Fibroblast of pulmonary artery (primary cell): ENCODE measurements at places on chromosomes 1 and 21.

DNA sequence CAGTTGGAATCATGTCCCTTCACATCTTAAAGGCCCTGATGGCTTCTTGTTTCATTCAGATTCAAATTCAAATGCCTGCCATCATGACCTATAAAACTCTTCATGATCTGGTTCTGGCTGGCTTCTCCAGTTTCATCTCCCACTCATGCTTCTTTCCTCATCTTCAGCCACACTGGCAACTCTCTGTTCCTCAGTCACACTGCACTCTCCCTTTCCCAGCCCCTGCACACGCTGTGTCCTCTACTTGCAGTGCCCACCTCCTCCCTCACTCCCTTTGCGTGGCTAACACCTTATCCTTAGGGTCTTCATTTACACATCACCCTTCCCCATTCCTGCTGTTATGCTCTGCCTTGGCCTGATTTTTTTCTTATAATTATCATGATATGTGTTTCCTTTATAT is 120.6 kb upstream of the LMO4 start:
- no peak for DNase-seq

- DNase-seq, result no peak
These were observed 3.6 kb upstream of the IL12RB2 start for GRCh38 chr1:67304023-67304422.

DNA sequence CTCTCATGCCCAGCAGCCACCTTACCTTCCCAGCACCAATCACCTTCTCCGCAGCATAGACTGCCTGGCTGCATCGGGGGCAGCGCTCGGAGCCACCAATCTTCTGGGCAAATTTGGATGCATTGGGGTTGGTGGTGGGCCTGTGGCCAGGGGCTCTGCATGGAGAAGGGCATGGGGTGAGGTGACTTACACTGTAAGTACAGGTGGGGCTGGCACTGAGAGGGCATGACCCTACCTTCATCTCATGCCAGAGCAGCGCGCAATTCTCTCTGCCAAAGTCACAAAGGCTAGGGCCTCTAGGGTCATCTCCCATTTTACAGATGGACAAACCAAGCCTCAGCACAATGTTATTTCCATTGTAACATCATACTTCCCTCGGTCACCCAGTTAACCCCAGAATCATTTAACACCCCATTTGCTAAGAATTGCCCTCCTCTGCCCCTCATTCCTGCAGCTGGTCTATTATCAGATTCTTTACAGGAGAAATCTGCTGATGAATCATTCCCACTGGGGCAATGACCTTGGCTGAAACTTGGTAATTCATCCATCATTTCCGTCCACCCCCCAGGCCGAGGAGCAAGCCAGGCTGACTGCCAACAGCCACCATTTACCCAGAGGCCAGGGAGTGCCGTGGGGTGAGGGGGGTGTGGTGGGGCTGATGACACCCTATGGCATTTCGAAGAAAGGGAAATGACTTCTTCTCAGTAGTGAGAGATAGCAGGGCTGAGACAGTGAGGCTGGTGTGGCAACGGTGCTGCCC is 17.9 kb downstream of the CSRP1 start:
- peak; percentile 95 for DNase-seq

GRCh38 chr1:91775227-91775626 is 110.7 kb downstream of the TGFBR3 start:
- DNase-seq, result no peak

DNA sequence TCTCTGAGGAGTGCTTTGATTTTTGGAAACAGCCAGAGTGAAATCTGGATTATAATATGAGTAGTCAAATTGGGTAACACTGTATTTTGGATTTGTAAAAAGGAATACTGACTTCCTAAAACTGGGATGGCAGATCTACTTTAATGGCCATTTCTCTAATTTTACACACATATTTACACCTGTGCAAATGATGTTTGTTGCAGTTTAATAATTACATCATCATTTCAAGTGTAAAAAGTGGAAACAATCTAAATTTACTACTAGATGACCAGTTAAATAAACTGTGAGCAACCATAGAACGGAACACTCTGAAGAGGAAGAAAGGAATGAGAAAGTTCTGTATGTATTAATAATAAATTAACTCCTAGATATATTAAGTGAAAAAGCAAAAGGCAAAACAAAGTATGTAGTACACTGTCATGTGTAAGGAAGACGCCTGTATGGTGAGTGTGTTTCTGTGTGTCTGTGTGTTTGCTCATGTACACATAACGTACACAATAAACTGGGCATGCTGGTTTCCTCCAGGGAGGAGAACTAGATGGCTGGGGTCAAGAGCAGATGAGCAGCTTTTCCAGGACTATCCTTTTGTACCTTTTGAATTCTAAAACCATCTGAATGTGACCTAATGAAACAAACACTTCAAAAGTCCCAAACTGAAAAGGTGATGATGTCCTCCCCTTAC is 2.9 kb upstream of the RHEX start:
- DNase-seq, result no peak

GRCh38 chr21:46295177-46295770 is 9.1 kb downstream of the YBEY start:
- peak; percentile 43 for DNase-seq

DNA sequence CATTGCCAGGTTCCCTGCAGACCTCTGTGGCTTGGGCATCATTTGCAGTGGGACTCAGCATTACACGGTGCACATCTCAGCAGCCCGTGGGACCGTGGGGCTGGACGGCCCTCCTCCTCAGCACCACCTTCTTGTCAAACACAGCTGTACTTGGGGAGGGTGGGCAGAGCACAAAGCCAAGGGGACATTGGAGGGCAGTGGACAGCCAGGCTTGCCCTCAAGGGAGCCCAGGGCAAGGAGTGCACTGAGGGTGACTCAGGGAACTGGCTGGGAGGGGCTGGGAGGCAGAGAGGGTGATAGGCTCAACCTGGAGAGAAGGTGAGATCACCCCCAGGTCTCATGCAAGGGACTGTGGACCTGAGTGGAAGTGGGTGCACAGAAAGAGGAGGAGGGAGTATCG is 3.4 kb downstream of the CAPN9 start:
- no peak for DNase-seq

DNA sequence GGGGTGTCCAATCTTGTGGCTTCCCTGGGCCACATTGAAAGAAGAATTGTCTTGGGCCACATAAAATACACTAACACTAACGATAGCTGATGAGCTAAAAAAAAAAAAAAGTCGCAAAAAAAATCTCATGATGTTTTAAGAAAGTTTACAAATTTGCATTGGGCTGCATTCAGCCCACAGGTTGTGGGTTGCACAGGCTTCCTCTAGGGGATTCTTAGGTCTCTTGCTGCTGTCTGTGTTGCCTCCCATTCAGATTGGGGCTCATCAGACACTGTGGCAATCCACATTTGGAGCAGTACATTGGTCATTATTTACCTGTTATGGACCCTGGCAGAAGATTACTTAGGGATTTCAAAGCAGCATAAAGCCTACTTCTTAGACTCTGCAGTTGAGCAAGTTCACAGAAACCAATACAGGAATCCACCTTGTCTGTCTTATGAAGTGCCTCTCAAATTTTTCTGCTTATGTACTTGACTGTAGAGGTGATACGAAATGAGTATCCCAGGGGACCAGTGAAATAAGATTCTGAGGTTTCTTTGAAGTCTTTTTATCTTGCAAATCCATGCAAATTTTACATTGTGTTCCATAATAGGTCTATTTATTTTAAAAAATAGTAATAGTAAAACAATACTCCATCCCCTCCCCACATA is 205.5 kb downstream of the RPS6KC1 start:
- no peak for DNase-seq

DNA sequence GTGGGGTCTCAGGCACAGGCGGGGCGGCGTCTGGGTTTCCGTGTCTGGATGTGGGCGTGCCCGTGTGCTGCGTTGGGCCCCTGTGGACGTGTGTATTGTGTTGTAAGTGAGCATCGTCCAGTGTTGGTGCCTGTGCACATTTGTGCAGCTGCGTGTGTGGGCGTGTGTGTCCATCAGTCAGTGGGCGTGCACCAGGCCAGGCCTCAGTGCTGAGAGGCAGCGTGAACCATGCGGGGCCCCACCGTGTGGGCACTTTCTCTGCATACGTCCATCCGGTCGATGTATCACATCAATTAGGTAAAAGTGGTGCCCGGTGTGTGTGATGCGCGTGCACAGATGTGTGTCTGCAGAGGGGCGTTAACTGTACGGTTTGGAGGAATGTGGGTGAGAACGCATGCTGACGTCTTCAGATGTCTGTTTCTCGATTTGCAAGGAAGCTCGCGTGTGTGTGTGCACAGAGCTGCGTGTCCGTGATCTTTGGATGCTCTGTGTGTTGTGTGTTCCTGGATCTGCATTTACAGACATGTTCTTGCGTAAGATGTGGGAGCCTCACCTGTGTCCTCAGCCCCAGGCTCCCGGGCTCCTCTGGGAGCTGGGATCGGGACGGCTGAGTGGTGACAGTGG is 24.6 kb downstream of the AGRN start:
- DNase-seq, result no peak

DNA sequence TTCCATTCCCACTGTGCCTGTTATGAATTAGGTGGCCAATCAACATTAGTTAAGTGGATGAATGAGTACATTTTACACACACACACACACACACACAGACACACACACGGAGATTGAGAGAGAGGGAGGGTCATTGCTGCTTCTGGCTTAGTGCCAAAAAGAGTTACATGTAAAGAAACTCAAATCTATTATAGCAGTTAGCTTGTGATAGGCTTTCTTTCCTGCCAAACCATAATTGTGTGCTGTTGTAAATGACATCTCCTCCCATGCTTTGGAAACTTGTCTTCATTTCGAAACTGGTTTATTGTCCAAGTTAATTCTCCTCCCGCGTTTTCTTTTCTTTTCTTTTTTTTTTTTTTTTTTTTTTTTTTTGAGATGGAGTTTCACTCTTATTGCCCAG is 1.4 kb upstream of the MT1HL1 start:
- no peak for DNase-seq

DNA sequence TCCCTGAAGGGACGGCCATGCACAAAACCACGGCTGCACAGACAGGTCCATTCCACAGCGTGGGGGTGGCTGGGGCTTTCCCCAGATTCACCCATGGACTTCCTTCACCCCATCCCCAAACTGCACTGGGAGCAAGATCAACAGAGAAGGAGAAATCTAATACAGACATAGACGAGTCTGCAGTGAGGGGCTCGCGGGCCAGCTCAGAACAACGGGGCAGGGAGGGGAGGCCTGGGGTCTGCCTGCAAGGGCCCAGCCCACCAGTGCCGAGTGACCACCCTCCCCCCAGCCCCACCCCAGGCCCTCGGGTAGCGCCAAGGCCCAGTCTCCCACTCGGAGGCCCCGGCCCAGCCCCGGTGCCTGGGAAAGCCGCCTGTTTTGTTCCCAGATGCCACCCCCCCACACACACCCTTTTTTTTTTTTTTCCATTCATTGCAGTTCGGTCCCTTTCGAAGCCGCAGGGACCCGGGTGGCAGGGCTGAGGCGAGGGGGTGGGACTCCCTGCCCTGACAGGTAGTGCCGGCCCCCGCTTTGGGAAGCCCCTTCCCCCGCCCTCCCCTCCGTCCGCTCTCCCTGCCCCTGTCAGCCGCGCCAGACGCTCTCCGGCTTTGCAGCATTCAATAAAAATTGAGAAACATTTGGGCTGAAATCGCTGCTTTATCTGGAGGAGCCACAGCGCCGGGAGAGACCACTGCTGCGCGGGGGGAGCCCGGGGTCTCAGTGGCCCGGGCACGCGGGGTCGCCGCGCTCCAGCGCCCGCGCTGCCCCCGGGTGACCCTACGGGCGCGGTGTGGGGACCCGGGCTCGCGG is 543 bp upstream of the EPHB2 start:
- DNase-seq, result peak; percentile 78

DNA sequence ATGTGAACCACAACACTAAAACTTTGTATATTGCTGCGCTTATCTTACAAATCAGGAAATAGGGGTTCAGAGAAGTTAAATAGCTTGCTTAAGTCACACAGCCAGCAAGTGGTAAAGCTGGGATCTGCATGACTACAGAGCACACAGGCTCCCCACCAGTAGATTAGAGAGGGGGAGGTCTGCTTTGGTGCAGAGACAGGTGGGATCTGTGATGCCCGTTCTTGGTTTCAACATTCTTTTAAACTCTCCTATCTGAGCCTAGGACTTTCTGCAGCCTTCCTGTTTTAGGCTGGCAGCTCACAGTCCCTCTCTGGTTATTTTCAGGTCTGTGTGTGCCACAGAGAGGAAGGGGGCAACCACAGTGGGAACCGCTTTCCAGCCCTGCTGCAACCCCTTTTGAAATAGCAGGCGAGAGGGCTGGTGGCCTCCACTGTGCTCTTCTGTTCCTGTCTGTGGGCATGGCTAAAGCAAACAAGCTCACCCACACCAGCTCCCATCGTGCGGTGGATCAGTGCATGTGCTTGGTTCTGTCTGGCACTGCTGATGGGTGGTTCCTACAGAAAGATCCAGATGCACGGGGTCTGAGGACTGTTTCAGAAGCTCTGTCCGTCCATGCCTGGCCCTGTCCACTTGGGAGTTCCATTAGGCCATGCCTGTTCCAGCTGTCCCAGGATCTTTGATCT is 1.7 kb upstream of the IL6R start:
- DNase-seq, result no peak

DNA sequence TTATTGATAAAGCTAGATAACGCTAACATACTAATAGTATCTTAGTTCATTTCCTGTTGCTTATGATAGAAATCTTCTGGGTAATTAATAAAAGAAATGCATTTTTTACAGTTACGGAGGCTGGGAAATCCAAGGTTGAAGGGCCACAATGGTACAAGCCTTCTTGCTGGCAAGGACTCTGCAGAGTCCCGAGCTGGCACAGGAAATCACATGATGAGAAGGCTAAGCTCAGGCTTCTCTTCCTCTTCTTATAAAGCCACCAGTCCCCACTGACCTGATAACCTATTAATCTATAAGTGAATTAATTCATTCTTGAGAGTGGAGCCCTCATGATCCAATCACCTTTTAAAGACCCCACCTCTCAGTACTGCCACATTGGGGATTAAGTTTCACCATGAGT is 82.6 kb downstream of the GPR161 start:
- no peak for DNase-seq

- no peak for DNase-seq
These were observed 94.9 kb downstream of the MRPL37 start for GRCh38 chr1:54294887-54295286.

DNA sequence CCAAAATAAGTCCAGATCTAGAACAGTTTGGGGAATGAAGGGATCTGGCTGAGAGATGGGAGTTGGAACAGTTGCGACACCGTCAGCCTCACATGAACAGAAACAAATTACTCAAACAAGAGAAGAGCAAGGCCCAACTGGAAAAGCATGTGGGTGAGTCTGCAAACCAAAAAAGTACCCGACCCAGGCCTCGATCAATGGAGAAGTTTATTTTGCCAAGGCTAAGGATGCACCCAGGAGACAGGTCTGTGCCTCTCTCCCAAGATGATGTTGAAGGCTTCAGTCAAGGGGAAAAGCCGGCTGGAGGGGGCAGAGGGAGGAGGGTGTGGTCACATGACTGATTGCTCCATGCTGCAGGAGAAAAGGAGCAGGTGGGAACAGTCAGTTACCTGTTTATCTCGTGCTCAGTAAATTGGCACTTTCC is 42.3 kb downstream of the KRTAP10-1 start:
- DNase-seq, result peak; percentile 18

DNA sequence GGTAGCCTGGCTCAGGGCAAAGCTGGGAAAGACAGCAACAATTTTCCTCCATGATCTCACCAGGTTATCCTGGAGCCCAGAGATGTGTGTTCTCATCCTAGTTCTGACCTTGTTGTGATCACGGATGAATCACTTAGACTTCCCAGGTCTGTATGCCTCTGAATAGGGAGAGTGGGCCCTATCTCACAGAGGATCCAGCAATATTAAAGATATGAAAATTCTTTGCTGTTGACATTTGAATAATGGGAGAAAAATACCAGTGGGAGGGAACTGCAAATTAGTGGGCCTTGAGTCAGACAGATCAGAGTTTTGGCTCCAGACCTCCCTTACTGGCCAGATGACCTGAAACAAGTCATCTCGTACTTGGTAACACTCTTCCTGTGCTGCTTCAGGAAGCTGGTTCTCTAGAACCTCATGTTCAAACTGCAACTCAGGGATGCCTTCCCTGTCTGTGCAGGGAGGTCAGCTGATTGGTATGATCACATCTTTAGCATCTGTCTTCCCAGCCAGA is 32.8 kb upstream of the RNF19B start:
- peak; percentile 84 for DNase-seq
